ENCODE measurements at places on chromosomes 13 and 19.

DNA sequence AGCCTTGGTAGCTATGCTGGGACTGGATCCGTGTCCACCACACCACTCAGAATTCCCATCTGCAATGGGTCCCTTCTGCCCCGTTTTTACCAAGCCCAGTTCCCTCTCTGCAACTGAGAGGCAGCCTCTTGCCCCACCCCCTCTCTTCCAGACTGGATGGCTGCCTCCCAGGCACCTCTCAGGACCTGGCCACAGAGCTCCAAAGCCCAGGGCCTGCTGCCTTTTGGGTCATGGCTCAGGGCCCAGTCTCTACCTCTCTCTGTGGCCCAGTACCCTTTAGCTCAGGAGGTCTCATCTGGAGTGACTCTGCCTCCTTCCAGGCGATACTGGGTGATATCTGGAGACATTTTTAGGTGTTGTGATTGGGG, 10.3 kb upstream of the ZBTB7A start:
- DNase-seq = no peak

DNA sequence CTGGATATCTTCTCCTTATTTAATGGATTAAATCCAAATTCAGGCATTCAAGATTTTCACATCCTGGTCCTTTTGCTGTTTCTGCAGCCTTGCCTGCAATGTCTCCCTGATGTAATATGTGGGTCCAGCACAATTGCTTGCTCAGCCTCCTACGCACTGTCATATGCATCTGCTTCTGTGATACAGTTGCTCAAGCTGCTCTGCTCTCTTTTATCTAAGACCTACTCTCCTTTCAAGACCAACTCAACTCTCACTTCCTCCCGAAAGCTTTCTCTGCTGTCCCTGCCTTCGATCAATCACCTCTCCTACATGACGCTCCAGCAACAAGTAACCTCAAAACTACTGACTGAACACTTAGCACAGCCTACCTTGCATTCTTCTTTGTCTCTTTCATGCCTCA, 138.2 kb downstream of the DCLK1 start:
- no peak for DNase-seq

- DNase-seq = no peak
Observed at GRCh38 chr13:63938851-63939250, 2523.2 kb upstream of the PCDH20 start.

DNA sequence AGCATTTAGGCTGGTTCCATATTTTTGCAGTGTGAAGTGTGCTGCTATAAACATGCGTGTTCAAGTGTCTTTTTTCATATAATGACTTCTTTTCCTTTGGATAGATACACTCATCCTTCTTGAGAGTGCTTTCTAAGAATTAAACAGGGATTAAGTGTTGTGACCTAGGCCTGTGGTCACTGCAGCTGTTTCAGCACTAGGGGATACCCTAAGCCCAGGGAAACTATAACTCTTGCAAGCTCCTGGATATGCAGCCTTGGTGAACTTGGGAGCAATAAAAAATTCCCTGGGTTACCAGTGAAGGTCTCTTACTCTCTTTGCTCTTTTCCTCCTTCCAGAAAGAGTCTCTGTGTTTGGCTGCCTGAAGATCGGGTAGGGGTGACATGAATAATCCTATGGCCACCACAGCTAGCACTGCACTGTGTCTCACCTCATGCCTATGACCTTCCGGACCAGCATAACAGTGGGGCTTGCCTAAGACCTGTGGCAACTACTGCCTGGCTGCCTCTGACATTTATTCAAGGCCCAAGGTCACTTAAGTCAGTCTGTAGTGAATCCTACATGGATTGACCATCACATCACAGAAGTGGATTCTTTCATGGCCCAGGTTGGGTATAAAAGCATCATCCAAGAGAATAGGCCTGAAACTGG, 799.7 kb downstream of the DACH1 start:
- no peak for DNase-seq

DNA sequence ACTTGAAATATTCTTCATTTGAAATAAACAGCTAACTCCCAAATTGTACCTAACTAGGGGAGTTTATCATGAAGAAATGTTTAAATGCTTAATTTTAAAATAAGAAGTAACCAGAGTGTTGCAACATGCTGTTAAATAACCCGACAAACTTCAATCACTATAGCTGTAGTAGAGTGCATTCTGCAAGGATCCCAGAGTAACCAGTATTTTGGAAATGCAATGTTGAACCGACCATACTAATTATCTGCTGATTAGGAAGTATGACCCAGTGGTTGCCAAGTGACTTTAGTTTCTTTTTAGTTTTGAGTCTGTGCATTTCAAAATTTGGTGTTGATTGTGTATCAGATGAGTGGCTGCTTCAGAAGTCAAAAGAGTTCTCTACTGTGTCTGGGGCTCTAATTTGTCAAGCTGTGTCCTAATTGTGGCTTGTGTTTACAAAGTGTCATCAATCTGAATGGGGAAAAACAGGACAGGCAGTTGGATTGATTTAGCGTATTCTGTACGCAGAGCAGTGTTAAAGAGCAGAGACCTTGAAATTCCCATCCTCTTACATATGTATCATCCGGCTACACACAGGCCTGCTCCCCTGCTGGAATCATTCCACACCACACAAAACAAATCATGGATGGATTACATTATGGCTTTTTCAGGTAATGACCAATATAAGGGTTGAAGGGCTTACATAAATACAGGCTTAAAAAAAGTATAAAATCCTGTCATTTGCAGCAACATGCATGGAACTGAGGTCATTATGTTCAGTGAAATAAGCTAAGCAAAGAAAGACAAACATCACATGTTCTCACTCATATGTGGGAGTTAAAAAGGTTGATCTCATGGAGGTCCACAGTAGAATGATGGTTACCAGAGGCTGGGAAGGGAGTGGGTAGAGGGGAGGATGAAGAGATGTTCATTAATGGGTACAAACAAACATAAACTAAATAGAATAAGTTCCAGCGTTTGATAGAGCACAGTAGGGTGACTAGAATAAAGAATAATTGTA, 351.5 kb downstream of the KLF12 start:
- DNase-seq = no peak

- no peak for DNase-seq
Observed at GRCh38 chr13:37168151-37168550, 62.7 kb upstream of the CSNK1A1L start.

- no peak for DNase-seq
Observed at GRCh38 chr13:80448725-80449124, 107.8 kb upstream of the SPRY2 start.

DNA sequence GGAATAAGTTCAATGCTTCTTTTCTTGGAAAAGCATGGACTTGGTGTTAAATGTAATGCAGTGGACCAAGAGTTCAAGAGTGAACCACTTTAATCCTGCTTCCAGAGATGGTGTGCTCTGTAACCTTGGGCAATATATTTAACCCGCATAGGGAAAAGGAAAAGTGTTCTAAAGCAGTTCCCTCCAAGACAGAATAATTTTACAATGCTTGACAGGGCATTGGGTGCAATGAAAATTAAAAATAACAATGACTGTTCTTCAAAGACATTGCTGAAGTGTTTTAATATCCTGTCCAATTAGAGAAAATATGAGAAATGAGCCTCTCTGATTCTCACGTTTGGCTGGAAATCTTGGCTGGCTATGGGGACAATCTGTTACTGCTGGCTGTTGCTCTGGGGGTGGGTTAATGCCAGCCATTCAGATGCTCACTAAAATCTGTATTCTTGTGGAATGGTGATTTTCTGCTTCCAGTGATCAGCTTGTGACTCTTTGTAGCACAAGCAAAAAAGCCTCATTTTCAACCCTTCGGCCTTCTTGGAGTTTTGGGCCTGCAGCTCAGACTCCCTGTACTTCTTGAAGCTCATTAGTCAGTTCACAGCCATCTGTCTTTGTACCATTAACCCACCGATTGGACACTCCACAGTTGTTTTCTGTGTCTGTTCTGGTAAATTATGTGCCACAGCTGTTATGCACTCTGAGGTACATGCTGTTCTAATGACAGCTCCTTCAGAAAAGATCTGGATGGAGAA, 310.6 kb downstream of the LMO7 start:
- DNase-seq = no peak

GRCh38 chr19:34265221-34265650, 10.9 kb downstream of the GARRE1 start:
- no peak for DNase-seq

DNA sequence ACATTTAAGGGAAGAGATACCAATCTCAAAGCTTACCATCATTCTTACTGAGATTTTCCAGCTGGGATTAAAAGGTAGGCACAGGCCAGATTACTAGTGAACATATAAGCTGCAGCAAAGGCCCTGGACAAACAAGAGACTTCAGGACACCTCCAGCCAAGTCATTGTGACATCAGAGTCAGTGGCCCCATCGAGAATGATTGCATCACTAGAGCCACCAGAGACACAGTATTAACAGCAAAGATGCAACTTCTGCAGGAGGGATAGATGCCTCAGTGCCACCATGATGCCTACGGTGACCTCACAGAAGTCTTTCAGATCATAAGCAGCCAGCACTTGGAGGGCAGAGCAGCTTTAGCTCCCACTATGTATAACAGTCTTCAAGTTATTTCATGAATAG, 8.6 kb downstream of the RUBCNL start:
- no peak for DNase-seq

All from T1000 (cell line).